ENCODE measurements at places on chromosomes 4 and X.

- no peak for DNase-seq
Observed at GRCh38 chr4:10192331-10192730, 75.7 kb upstream of the WDR1 start.

GRCh38 chrX:13511944-13512330 is 57.5 kb upstream of the EGFL6 start:
- no peak for DNase-seq

DNA sequence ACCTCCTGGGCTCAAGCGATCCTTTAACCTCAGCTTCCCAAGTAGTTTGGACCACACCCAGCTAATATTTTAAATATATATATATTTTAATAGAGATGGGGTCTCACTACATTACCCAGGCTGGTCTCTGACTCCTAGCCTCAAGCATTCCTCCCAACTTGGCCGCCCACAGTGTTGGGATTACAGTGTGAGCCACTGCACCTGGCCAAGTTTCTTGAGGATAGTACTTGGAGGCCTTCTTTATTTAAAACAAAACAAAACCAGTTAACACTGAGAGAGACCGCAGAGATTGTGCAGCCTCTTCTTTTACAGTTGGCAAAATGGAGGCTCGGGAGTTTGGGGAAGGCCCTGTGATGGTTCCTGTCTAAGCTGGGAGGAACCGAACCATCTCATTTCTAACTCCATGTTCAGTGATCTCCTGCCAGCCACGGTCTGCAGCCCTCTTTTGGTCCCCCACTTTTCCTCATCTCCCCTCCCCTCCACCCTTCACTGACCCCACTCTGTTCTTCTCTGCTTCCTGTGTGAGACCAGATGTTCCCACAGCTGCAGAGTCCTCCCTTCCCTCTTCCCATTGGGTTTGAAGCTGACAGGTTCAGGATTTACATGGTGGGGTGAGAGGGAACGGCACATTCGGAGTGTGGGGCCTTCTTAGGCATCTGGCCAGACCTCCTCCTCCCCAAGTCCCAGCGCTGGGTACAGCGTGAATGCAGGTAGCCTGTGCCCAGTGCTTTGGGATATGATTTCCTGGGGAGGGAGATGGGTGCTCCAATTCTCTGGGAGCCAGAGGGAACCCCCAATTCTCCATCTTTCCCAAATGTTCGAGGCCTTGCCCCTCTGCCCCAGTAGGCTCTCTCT is 1.4 kb upstream of the SORCS2 start:
- no peak for DNase-seq

GRCh38 chr4:54063737-54064316 is 578 bp downstream of the CHIC2 start:
- peak; percentile 8 for DNase-seq

DNA sequence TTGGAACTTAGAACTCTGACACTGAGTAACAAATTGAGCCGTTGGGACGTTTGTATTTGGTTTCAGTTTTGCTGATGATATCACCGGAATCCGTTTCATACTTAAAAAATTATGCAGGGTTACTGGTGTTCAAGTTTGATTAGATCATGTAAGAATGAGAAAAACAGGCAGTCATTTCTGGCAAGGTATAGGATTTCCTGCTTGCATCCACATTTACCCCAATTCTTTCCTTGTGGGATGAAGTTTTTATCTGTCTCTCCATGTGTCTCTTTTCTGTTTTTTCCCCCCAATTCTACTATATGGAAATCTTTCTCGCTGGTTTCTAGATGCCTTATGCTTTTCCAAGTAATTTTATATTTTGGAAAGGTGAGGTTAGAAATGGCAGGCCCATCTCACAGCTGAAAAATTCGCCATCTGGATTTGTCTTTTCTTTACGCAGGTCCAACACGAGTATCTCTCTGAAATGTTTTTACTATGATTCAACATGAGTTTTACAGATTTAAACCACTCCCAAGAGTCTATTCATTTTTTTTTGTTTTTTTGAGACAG is 197.9 kb downstream of the SHOX start:
- no peak for DNase-seq

- no peak for DNase-seq
Observed at GRCh38 chr4:123699880-123700771, 303.5 kb downstream of the SPRY1 start.

DNA sequence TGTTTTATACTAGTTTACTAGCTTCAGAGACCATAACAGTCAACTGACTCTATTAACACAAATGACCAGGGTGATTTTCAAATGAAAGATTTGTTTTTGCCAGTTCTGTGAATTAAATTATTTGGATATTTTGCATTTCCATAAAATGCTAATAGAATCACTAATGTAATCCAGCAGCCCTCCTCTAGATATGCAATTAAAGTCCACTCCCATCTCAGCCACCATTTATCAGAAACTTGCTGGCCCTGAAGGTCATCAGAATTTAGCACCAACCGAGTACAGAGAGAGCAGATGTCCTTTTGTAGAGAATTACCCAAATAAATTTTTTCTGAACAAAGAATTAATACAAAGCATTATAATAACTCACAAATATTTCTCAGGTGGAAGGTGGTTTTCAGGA is 531.1 kb upstream of the SLIT2 start:
- DNase-seq, result no peak

GRCh38 chr4:55079451-55080173 is 45.8 kb downstream of the KDR start:
- DNase-seq, result no peak

GRCh38 chrX:19727887-19728648 is 159.3 kb downstream of the SH3KBP1 start:
- DNase-seq, result no peak

GRCh38 chr4:142781114-142781513 is 65.0 kb downstream of the INPP4B start:
- DNase-seq, result no peak

DNA sequence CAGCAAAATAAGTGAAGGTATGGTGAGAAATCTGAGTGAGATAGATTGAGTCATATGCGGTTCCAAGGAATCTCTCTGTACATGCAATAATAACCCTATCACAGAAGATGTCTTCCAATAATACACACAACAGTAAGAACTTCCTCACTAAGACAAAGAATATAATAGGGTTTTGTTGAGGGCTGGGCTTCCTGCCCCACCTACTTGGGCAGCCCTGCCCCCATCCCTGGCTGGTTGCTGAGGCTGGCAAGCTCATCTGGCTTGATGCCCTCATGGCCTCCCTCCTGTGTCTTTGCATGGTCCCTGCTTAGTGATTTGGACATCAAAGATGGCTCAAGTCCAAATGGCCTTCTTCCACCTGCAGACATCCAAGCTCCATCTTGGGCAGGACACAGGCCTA is 2.7 kb downstream of the GEMIN8 start:
- no peak for DNase-seq

GRCh38 chr4:74543231-74543781 is 98.4 kb downstream of the AREG start:
- DNase-seq, result peak; percentile 1

DNA sequence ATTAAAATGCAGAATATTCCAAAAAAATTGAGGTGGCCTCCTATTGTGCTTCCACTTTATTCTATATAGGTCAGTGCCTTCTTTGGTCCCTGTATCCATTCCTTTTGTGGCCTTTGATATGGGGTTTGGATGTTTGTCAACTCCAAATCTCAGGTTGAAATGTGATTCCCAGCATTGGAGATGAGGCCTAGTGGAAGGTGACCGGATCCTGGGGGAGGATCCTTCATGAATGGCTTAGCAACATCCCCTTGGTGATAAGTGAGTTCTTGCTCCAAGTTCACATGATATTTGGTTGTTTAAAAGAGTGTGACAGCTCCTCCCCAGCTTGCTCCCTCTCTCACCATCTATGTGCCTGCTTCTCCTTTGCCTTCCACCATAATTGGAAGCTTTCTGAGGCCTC is 380.6 kb downstream of the INPP4B start:
- no peak for DNase-seq

DNA sequence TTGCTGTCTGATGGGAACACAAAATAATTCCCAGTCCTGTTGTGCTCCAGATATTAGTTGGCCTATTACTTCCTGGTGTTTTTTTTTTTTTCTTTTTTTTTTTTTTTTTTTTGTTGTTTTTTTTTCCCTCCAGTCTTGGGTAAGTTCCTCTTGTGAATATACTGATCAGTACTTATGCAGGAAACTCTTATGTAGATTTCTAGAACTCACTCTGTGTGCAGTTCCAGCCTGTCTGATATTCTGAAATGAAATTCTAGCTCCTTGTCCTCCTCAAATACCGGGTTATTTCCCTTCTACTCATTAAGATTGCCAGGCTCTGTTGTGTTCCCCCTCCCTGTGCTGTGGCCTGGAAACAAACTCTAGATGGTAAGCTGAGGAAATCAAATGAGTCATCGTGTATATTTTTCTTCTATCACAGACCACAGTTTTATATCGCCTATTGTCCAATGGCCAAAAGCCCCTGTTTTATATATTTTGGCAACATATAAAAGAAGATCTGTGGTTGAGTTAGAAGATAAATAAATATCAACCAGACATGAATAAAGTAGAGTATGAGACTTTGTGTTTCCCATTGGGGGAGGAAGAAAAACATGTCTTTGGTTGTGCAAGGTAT is 124.3 kb upstream of the UGT8 start:
- no peak for DNase-seq

- no peak for DNase-seq
Observed at GRCh38 chr4:3387943-3388361, 53.8 kb upstream of the HGFAC start.

- no peak for DNase-seq
Observed at GRCh38 chrX:28876408-28876807, 289.2 kb downstream of the IL1RAPL1 start.

GRCh38 chrX:119607018-119607389 is 780 bp upstream of the NKRF start:
- no peak for DNase-seq

GRCh38 chrX:23736030-23736429 is 7.0 kb downstream of the ACOT9 start:
- DNase-seq, result no peak

GRCh38 chr4:96983830-96984229 is 1143.9 kb downstream of the PDHA2 start:
- no peak for DNase-seq

GRCh38 chrX:41664375-41664901 is 24.3 kb upstream of the GPR34 start:
- DNase-seq, result peak; percentile 3

- no peak for DNase-seq
Observed at GRCh38 chrX:69298466-69299140, 133.3 kb upstream of the PJA1 start.

GRCh38 chr4:83785891-83786290 is 250.0 kb downstream of the GPAT3 start:
- no peak for DNase-seq

GRCh38 chrX:41828826-41829225 is 94.5 kb downstream of the CASK start:
- no peak for DNase-seq

DNA sequence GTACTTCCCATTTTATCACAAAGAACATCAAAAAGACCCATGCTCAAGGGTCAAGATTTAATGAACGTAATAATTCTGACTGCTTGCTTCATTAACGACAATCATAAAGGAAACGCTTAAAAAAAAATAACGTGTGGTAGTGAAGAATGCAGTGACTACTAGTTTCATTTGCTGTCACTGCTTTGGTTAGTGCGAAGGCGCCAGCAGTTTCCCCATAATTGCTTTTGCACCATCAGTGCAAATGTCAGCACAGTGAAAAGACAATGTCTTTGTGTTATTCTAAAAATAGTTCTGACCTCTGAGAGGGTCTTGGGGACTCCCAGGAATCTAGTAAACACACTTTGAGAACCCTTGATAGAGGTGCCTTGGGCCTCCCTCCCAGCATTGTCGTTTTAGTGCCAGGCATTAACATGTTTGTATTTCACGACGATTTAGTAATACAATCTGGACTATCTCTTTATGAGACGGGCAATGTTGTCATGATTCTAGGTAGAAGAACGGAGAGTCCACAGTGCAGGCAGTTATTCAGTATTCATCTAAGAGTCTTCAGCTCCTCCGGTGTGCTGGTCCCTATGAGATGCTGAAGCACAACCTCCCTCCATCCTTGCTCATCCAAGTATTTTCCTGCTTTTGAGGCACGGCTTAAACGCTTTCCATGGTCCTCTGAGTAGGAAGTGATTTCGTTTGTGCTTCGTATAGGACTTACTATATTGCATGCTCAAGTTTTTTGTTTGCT is 71.0 kb downstream of the AFF1 start:
- DNase-seq, result no peak

GRCh38 chr4:131052646-131053045 is 1956.7 kb downstream of the C4orf33 start:
- DNase-seq, result no peak

- DNase-seq, result no peak
Observed at GRCh38 chr4:106762666-106763443, 273.3 kb downstream of the DKK2 start.

- DNase-seq, result no peak
Observed at GRCh38 chr4:153522802-153523094, 56.6 kb downstream of the TMEM131L start.

DNA sequence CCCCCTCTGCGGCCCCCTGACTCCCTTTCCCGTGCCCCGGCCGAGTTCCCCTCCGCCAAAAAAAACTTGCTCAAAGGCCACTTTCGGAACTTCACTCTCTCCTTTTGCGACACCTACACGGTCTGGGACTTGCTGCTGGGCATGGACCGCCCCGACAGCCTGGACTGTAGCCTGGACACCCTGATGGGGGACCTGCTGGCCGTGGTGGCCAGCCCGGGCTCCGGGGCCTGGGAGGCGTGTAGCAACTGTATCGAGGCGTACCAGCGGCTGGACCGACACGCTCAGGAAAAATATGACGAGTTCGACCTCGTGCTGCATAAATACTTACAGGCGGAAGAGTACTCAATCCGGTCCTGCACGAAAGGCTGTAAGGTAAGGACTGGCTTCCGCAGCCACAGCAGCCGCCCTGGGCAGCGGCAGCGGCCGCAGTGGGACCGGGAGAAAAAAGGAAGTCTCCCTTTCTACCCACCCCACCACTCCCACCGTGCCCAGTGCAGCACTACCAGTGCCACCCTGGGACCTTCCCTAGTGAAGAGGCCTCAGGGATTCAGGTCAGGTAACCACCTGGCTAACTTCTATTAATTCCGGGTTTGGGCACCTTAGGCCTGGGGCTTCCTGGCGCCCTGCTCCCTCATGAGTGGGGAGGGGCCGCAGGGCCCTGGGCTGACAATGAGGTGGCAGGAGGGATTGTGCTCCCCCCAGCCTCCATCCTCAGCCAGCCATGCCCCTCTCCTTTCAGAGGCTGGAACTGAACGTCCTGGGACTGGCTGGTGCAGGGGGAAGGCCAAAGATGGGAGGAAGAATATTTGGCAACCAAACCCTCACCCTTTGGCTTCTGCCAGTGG is 1.9 kb downstream of the NALF2 start:
- no peak for DNase-seq

GRCh38 chrX:71292669-71293365 is 8.7 kb upstream of the ITGB1BP2 start:
- DNase-seq, result no peak

DNA sequence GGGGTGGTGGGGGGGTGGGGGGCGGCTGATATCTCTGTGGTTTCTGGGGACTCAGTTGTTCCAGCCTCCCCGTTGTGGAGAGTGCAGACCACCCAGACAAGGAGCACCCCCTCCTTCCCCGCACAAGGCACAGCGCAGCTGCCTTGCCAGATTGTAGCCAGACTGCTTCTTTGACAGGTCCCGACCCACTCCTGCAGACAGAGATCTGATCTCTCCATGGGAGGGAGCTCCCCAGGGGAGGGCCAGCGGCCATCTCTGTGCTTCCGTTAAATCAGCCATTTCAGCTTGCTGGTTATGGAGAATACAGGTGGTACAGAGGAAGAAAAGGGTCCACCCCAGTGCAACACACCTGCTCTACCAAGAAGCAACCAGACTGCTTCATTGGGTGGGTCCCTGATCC is 80.8 kb downstream of the FGF16 start:
- no peak for DNase-seq

GRCh38 chr4:79833857-79834256 is 239.2 kb downstream of the ANTXR2 start:
- DNase-seq, result no peak

All from GM18507 (cell line).